ENCODE measurements at places on chromosomes 1 and 21. TPM values are rescaled to one million over a fixed set of nuclear protein-coding genes. Genes with fewer than 3 reads are reported as not detected.
A peak's percentile ranks its signal among the peaks of the same experiment; 100 is the strongest.

Gene IQCC
- polyA plus RNA-seq, result 3.4 TPM

- no peak for DNase-seq
Measured at GRCh38 chr1:114164840-114165543, 11.3 kb upstream of the SYT6 start.

- DNase-seq, result no peak
Measured at GRCh38 chr1:177596485-177596884, 373.4 kb downstream of the SEC16B start.

DNA sequence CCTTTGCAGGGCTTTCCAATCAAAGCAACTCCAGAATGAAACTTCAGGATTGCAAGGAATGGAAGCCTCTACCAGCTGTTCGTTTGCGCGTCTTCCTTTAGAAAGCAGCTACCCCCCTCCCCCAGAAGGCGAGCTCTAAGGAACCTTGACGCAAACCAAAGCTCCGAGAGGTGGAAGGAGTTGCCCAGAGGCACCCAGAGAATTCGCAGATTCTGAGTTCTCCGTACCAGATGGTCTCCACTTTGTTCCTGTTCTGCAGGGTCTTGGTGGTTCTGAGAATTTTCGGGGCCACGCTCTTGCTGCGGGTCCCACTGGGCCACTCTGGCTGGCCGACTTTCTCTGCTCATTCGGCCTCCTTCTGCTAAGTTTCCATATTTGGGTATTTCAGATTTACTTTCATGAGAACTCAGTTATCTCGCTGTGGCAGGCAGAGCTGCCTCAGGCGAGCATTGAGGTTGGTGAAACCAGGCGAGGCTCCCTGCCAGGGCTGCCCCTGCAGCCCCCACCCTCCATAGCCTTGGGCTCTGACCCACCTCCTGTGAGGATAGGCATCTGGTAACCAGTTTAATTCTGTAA is 801 bp downstream of the TRAF5 start:
- DNase-seq, result peak; percentile 9

GRCh38 chr1:116704278-116704677 is 36.7 kb upstream of the IGSF3 start:
- DNase-seq, result no peak

Data from mammary epithelial cell (primary cell).